ENCODE measurements at places on chromosomes 6 and 20.

- H3K4me3 ChIP-seq = no peak overlapping the region
- H3K4me1 ChIP-seq = no peaks in the 10 kb centered on the region
- no peak overlapping the region for H3K27ac ChIP-seq
- H3K27me3 ChIP-seq = no peaks in the 10 kb centered on the region
- DNase-seq = no peak
- H3K36me3 ChIP-seq = no peaks in the 10 kb centered on the region
Measured at GRCh38 chr6:3131695-3132094, 13.2 kb downstream of the BPHL start.

DNA sequence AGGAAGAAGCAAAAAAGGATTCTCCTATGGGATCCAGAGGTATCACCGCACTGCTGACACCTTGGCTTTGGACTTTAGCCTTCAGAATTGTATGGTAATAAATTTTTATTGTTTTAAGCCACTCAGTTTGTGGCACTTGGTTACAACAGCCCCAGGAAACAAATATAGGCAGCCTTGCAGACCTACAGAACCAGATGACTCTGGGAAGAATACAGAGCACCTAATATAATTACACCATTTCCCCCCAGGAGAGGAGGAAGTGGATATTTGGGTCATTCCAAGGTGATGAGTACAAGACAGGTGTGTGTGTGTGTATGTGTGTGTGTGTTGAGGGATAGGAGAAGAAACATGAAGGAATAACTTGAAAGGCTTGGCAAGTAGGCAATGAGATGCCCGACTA is 84.2 kb upstream of the ENPP5 start:
- H3K36me3 ChIP-seq = no peaks in the 10 kb centered on the region
- H3K27ac ChIP-seq = no peak overlapping the region
- H3K4me3 ChIP-seq = no peak overlapping the region
- no peak for DNase-seq
- no peaks in the 10 kb centered on the region for H3K27me3 ChIP-seq

DNA sequence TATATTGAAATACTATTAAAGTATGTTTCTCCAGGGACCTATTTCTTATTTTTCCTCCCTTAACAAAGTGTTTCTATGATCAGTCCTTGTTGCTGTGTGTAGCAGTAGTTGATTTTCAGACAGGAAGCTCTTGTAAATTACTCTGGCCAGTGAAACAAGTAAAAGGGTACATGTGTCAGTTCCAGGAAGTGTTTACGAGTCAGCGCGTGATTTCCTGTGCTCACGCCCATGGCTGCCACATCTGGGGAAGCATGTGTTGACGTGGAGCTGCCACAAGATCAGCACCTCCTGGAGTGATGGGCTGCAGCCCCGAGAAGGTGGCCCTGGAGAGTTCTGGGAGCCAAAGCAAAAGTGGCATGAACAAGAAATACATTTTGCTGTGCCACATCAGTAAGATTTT is 38.6 kb upstream of the GGTLC1 start:
- H3K4me3 ChIP-seq = peak overlapping the region; percentile 31
- H3K36me3 ChIP-seq = no peaks in the 10 kb centered on the region
- DNase-seq = peak; percentile 91

DNA sequence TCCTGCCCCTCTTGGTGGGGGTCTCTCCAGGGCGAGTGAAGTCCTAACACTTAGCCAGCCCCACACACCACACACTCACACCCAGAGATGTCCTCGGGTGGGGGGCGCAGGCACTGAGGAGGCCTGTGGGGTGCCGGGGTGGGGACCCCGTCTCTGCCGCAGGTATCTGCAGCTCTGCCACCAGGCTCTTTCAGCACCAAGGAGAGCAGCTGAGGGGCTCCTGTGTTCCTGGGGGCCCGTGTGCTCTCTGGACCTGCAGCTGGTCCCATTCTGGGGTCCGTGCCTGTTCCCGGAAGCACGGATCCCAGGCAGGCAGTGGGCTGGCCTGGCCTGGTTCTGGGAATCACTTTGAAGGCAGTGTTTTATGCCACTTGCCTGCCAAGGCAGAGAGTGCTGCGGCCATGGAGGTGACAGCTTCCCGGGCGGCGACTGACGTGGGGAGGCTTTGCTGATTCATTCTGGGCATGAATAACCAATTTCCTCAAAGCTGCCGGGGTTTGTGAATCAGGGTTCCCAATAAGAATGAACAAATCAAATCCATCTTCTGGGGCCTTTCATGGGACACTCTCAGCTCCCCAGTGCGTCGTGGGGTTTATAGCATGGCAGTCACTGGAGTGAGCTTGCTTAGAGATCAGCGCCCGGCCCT is 54.4 kb upstream of the SLCO4A1 start:
- DNase-seq = no peak
- no peaks in the 10 kb centered on the region for H3K4me1 ChIP-seq
- H3K27ac ChIP-seq = no peak overlapping the region
- H3K27me3 ChIP-seq = peaks cover 90% of the 10 kb centered on the region
- H3K36me3 ChIP-seq = no peaks in the 10 kb centered on the region

GRCh38 chr6:29924731-29925130 is 17.6 kb upstream of the HLA-A start:
- H3K27me3 ChIP-seq = no peaks in the 10 kb centered on the region
- no peaks in the 10 kb centered on the region for H3K36me3 ChIP-seq
- no peak for DNase-seq
- no peaks in the 10 kb centered on the region for H3K4me1 ChIP-seq

DNA sequence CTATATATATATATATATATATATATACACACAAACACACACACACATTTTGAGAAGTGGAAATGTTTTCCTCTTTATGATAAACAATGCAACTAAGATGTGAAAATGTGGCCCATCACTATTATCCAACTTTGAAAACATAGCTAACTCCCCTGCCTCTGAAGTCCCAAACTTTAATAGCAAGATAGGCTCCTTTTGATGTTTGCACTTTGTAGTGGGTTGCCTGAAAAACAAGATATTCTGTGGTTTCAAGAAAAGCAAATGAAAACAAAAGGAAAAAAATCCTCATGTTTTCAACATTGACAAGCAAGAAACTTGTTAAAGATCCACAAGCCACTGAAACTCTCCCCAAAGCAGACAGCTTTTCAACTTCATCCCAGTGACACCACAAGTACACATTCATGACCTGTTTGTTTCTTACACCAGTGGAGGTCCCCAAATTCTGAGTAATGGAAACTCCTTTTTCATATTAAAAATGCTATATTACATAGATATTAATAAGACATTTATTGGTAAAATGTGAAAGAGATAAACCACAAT is 90.0 kb downstream of the IPCEF1 start:
- DNase-seq = peak; percentile 21
- no peak overlapping the region for H3K4me3 ChIP-seq
- no peaks in the 10 kb centered on the region for H3K36me3 ChIP-seq
- no peak overlapping the region for H3K27ac ChIP-seq
- H3K27me3 ChIP-seq = no peaks in the 10 kb centered on the region

DNA sequence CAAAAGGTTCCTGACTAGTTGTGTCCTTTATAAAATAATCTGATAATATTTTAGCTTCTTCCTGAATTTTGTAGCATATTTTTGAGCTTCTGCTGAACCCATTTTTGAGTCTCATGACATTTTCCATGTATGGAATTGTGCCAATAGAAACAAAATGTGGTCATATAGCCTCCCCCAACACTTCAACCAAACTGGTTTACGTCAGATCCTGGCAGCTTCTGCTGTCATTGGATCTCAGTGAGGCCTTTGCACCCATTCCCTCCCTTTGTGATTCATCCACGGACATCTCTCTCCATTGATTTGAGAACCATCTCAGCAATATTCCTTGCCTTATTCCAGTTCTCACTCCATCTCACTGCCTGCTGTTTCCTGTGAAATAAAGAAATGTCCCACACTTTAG is 166.0 kb upstream of the PROKR2 start:
- H3K27me3 ChIP-seq = no peaks in the 10 kb centered on the region
- no peaks in the 10 kb centered on the region for H3K36me3 ChIP-seq
- no peak overlapping the region for H3K4me3 ChIP-seq

- no peak overlapping the region for H3K4me3 ChIP-seq
- no peaks in the 10 kb centered on the region for H3K36me3 ChIP-seq
- no peak for DNase-seq
- H3K27ac ChIP-seq = no peak overlapping the region
- no peaks in the 10 kb centered on the region for H3K27me3 ChIP-seq
- H3K4me1 ChIP-seq = no peaks in the 10 kb centered on the region
Measured at GRCh38 chr20:2401527-2401926, 20.8 kb downstream of the TGM6 start.

GRCh38 chr20:15930311-15931305 is 642.6 kb downstream of the KIF16B start:
- H3K36me3 ChIP-seq = no peaks in the 10 kb centered on the region
- no peak overlapping the region for H3K27ac ChIP-seq
- DNase-seq = no peak
- H3K4me1 ChIP-seq = no peaks in the 10 kb centered on the region
- no peak overlapping the region for H3K4me3 ChIP-seq

GRCh38 chr6:162817196-162817595 is 89.4 kb downstream of the PACRG start:
- H3K4me3 ChIP-seq = no peak overlapping the region
- no peaks in the 10 kb centered on the region for H3K4me1 ChIP-seq
- H3K27me3 ChIP-seq = no peaks in the 10 kb centered on the region

GRCh38 chr20:31740208-31740607 is 1.1 kb downstream of the TPX2 start:
- DNase-seq = peak; percentile 35
- no peaks in the 10 kb centered on the region for H3K36me3 ChIP-seq
- no peaks in the 10 kb centered on the region for H3K27me3 ChIP-seq
- H3K27ac ChIP-seq = peak overlapping the region; percentile 3
- H3K4me3 ChIP-seq = peak overlapping the region; percentile 91
- peaks cover 14% of the 10 kb centered on the region for H3K4me1 ChIP-seq

DNA sequence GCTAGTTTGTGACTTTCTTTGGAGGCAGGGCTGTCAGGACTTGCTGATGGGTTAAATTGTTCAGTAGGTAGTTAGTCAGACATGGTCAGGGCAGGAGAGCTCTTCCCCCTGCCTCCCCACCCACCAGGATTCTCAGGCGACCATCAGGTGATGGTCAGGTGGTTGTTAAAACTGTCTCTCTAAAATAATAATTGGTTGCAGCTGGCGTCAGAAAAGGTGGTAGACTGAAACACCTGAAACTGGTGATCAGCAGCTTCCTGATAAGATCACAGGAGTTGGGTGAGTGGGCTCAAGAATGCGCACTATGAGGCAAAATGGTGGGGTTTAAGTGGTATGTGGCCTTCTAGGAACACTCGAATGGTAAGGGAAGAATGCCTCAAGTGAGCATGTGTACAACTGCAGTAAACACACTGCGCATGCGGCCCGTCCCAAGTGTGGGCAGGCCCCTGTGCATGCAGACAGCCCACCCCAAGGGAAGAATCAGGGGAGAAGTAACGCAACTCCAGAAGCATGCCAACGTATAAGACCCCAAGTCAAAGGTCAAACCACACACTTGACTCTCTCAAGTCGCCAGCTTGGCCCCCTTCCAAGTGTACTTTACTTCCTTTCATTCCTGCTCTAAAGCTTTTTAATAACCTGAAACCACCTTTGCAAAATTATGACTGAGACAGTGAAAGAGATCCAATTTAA is 7.9 kb upstream of the BLCAP start:
- H3K27ac ChIP-seq = no peak overlapping the region
- H3K4me1 ChIP-seq = peaks cover 11% of the 10 kb centered on the region
- DNase-seq = no peak
- no peaks in the 10 kb centered on the region for H3K27me3 ChIP-seq
- no peaks in the 10 kb centered on the region for H3K36me3 ChIP-seq
- H3K4me3 ChIP-seq = no peak overlapping the region

- no peaks in the 10 kb centered on the region for H3K36me3 ChIP-seq
- no peak overlapping the region for H3K27ac ChIP-seq
- peaks cover 7% of the 10 kb centered on the region for H3K4me1 ChIP-seq
Measured at GRCh38 chr6:135328136-135328535, 147.0 kb downstream of the MYB start.

- H3K27ac ChIP-seq = no peak overlapping the region
- no peaks in the 10 kb centered on the region for H3K27me3 ChIP-seq
- no peaks in the 10 kb centered on the region for H3K36me3 ChIP-seq
- no peak for DNase-seq
Measured at GRCh38 chr6:33868141-33868540, 64.3 kb upstream of the MLN start.

- no peaks in the 10 kb centered on the region for H3K27me3 ChIP-seq
- no peak for DNase-seq
- H3K4me1 ChIP-seq = no peaks in the 10 kb centered on the region
- no peak overlapping the region for H3K4me3 ChIP-seq
- H3K27ac ChIP-seq = no peak overlapping the region
- H3K36me3 ChIP-seq = no peaks in the 10 kb centered on the region
Measured at GRCh38 chr6:53741034-53741823, 53.6 kb upstream of the LRRC1 start.

DNA sequence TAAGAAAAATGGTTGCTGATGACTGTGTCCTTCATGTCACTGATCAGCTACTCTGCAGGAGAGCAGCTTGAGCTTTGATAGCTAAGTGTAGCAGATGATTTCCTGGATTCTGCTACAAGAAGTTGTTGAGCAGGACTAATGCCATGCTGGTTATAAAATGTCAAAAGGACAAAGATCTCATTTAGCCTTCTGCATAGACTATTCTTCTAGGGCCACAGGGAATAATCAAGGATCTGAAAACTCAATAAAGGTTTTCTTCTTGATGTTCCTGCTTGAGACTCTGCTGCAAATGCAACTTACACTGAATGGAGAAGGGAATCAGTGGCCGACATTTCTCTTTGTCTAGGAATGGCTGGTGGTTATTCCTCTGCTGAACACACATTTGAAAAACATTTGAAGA is 360.3 kb upstream of the PTCHD4 start:
- no peak overlapping the region for H3K27ac ChIP-seq
- no peak for DNase-seq
- no peaks in the 10 kb centered on the region for H3K27me3 ChIP-seq
- H3K4me3 ChIP-seq = no peak overlapping the region
- H3K36me3 ChIP-seq = no peaks in the 10 kb centered on the region
- H3K4me1 ChIP-seq = no peaks in the 10 kb centered on the region

DNA sequence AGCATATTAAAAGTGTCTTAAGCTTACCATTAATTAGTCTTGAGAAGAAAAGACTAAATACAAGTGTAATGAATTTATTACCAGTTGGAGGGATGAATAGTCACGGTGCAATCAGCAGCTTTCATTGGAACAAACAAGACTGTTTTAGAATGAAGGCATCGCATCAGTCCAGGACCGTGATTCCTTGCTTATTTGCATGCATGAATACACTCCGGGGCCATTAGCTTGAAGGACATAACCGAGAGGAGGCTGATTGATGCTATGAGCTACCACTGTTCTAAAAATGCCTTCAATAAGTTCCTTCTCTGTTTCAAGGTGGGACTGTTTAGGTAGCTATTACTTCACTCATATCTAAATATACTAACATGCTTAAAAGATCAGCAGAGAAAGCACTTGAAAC is 17.9 kb downstream of the PROKR2 start:
- DNase-seq = no peak
- no peaks in the 10 kb centered on the region for H3K27me3 ChIP-seq
- H3K27ac ChIP-seq = no peak overlapping the region
- H3K4me1 ChIP-seq = no peaks in the 10 kb centered on the region
- H3K36me3 ChIP-seq = no peaks in the 10 kb centered on the region
- no peak overlapping the region for H3K4me3 ChIP-seq

- no peaks in the 10 kb centered on the region for H3K27me3 ChIP-seq
- no peaks in the 10 kb centered on the region for H3K4me1 ChIP-seq
Measured at GRCh38 chr20:33624399-33624798, 37.7 kb upstream of the C20orf144 start.

Data from MM.1S (cell line).